Cardiac muscle cell (in vitro differentiated cells and primary cell): ENCODE measurements at places on chromosomes 1 and 21.
A peak's percentile ranks its signal among the peaks of the same experiment; 100 is the strongest.

DNA sequence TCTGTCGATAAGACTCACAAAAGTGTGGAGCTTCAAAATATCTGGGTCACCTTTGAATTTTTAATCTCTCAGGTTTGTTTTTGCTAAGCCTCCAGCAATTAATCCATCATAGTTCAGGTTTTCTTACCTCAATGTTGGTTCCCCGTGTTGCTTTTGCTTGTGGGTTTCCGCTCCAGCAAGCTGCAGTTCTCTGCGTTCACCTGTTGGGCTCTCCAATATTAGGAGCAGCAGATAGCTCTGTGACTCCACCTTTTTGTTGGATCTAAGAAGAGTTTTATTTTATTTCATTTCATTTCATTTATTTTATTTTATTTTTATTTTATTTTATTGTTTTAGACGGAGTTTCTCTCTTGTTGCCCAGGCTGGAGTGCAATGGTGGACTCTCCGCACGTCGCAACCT is 335.5 kb downstream of the COL11A1 start:
- no peak for DNase-seq

GRCh38 chr1:167454894-167455785 is 63.2 kb downstream of the CD247 start:
- DNase-seq = peak; percentile 34

DNA sequence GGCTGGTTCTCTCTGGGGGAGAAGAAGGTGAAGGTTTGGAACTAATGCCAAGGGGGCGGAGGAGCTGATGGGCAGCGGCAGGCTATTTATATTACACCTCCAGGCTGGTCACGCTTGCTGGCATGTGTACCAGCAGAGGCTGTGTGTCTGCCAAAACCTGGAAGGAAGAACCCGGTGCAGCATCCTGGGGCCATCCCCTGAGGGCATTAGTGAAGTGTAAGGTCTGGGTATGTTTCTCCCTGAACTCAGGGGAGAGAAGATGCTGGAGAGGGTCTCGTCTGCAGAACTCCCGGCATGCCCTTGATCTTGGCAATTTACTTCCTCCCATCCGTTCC is 5.3 kb downstream of the DISP3 start:
- DNase-seq = no peak

DNA sequence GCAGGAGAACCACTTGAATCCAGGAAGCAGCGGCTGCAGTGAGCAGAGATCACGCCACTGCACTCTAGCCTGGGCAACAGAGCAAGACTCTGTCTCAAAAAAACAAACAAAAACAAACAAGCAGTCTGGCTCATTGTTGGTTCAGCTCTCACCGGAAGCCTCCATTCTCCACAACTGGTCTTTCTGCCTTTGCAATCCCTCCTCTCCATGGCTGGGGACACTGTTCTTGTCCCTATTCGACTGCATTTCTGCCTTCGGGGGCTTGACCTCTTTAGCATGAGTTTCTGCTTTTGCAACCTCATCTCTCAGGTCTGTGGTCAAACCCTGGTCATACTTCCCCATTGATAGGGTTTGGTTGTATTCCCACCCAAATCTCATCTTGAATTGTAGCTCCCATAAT is 216.3 kb upstream of the NR5A2 start:
- no peak for DNase-seq

GRCh38 chr21:44052830-44053226 is 40.7 kb downstream of the TRAPPC10 start:
- no peak for DNase-seq

- no peak for DNase-seq
Measured at GRCh38 chr1:206878456-206878855, 13.0 kb downstream of the IL20 start.

DNA sequence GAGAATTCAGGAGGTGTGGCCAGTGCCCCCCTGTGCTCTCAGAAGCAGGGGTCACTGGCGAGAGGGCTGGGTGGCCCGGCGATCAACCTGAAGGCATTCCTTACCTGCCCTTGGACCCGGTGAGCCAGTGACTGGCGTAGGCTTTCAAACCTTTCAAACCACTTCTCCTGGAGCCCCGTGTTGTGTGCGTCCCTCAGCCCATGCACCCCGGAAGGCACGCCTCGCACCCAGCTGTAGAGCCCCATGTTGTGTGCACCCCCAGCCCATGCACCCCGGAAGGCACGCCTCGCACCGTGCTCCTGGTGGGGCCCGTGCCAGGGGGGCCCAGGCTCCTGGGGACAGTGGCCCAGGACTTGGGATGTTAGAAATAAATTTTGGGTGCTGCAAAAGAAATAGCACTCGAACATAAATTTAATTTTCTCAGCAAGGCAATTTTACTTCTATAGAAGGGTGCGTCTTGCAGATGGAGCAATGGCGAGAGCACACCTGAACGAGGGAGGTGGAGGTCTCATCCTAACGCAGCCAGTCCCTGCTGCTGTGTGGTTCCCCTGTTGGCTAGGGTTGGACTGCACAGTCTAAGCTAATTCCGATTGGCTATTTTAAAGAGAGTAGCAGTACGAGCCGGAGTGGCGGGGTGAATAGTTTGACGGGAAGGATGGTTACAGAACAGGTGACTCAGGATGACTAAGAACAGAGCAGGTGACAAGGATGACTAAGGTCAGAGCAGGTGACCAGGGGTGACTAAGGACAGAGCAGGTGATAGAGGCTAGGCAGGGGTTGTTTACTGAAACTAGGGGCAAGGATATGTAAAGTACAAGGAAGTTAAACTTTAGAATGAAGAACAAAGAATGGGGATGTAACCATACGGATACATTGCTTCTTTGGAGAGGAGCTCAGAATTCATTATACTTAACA is 47.4 kb downstream of the PRKCZ start:
- no peak for DNase-seq

GRCh38 chr1:221766210-221766609 is 24.3 kb upstream of the DUSP10 start:
- peak; percentile 24 for DNase-seq

- no peak for DNase-seq
Measured at GRCh38 chr1:87399264-87399663, 70.6 kb downstream of the LMO4 start.

DNA sequence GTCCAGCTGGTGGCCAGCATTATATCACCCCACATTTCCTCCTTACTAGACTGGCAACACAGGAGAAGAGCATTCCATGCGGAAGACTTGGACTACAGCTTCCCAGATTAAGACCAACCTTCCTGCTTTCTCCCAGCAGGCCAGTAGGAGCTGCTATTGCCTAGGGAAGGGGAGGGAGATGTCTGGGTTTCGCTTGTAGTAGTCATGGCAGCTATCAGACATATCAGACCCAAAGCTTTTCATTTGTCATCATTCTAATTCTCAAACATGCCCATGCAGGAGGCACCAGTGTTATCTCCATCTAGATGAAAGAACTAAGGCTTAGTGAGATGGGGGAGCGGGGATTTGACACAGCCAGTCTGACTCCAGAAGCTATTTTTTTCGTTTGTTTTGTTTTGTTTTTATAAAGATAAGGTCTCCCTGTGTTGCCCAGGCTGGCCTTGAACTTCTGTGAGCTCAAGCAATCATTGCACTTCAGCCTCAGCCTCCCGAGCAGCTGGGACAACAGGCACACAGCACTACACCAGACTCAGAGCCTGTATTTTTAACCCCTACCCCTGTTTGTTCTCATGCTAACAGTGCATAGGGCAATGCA is 4.5 kb downstream of the PLA2G2A start:
- DNase-seq = peak; percentile 31

DNA sequence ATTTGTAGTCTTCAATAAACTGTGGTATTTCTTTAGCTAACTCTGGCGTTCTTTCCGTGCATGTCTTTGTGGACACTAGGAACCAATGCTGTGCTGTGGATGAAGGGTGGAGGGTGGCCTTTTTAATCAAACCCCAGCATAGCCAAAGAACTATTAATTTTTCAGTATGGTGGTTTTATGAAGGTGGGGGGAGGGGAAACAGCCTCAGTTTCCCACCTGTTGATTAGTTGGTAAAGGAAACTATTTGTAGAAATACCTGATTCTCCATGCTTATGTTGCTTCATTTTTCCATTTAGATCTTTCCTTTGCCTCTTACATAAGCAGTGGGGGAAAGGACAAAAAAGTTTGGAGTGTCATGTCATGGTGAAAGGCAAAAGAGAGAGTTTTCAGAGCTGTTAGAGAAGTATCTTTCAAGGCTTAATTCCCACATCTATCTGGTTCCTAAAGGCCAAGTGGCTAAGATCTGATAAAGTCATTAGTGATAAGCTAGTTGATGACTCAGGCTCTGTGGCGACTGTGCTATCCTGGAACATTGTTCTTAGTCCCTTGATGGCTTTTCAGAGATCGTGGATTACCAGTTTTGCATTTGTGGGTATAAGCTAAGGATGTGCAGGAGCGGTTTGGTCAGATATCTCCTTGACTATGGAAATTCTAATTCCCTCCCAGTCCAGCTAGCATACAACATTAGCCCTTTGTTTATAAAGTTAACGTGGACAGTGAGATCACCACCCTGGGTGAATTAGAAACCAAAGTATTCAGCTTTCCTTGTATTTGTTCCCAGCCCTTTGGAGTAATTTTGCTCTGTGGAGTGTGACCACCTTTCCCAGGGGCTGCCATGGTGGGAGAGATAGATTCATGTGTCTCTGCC is 8.7 kb upstream of the HAX1 start:
- DNase-seq = no peak

- no peak for DNase-seq
Measured at GRCh38 chr1:189726806-189727205, 750.9 kb downstream of the BRINP3 start.

GRCh38 chr1:167566766-167567165 is 13.2 kb upstream of the CREG1 start:
- no peak for DNase-seq

GRCh38 chr1:241366196-241366595 is 9.2 kb upstream of the RGS7 start:
- DNase-seq = no peak

DNA sequence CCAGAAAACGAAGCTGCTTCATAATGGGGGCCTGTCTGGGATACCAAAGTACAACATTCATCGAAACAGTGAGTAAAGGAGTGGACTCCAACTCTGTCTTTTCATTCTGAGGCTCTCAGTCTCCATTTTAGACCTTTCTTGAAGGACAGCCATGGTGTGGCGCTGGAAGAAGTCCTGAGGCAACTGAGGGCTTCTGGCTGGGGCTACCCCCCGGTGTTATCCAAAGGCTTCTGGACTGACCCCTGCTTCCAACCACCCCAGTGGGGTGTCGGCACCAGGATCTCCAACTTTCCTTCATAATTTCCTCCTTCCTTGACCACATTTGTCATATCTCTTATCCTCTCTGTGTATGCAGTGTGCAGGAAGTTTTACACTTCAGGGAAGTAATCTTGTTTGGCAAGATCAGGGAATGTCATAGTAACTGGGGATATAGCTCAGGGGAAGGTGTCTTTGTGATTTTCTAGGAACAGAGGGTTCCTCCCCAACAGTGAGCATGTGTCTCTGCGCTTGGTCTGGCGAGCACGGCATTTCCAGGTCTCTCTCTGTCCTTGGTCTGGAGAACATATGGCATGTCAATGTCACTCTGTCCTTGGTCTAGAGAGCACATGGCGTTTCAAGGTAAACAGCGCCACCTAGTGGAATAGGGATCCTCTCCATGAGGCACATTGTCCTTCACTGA is 19.4 kb upstream of the BSDC1 start:
- peak; percentile 74 for DNase-seq

GRCh38 chr21:31180256-31181081 is 142.2 kb upstream of the KRTAP19-8 start:
- peak; percentile 72 for DNase-seq

- DNase-seq = peak; percentile 57
Measured at GRCh38 chr1:93827633-93828366, 51.2 kb downstream of the DNTTIP2 start.

- DNase-seq = no peak
Measured at GRCh38 chr1:117014209-117014608, 12.6 kb downstream of the CD101 start.

- no peak for DNase-seq
Measured at GRCh38 chr1:30682396-30683275, 40.7 kb downstream of the MATN1 start.

DNA sequence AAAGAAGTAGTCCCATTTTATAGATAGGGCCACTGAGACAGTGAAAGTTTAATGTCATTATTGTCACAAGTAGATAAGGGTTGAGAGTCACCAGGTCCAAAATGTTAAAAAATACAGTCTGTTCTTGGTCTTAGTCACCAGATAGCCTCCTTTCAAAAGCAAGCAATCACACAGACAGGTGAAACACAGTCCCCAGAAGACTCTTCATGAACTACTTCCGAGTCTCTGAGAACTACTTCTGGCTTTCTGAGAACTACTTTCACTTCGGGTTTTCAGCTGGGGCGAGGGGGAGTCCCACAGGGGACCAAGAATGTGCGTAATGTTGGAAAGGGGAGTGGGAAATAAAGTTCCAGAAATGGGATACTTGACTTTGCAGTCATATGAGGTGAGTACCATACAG is 143.2 kb downstream of the HHIPL2 start:
- no peak for DNase-seq

GRCh38 chr1:116320874-116321273 is 52.2 kb upstream of the ATP1A1 start:
- no peak for DNase-seq

GRCh38 chr1:171769754-171770153 is 11.7 kb upstream of the METTL13 start:
- DNase-seq = no peak

DNA sequence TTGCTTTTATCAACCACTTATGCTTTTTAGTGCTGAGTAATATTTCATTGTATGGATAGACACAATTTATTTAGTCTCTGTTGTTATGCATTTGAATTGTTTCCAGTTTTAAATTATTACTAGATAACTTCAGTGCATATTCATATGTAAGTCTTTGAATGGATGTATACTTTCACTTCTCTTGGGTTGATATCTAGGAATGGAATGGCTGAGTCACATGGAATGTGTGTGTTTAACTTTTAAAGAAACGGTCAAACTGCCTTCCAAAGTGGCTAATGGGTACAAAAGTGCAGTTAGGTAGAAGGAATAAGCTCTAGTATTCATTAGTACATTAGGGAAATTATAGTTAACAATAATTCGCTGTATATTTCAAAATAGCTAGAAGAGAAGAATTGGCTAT is 82.4 kb downstream of the NPHS2 start:
- peak; percentile 19 for DNase-seq

DNA sequence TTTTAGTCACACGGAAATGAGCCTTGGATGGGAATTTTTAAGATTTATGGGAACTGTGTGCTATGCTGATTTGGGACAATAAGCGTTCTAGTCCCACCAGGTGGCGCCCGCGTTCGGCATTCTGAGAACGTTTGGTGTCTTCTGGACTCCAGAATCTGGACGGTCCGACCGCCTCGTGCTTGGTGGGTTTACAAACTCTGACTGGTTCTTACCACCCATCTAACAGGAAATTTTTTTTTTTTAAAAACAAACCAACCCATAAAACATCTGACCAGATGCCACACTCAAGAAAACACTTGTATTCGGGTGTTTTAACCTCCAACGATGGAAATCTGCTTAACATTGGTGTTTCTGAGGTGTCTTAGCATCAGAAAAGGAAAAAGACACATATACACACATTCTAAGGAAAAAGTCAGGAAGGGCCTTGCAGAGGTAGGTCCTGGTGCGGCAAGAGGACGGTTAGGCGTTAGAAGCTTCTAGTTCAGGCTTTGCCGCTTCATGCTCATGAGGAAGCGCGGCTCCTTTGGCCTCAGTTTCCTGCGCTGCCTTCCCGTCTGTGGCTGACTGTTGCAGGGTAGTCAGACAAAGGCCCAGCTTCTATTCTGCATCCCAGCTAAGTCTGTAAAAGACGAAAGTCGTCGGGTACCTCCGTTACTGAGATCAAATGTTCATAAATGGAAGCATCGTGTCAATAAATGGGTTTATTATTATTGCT is 814 bp upstream of the DYRK3 start:
- DNase-seq = peak; percentile 92
